ENCODE measurements at places on chromosomes 1 and 21.

DNA sequence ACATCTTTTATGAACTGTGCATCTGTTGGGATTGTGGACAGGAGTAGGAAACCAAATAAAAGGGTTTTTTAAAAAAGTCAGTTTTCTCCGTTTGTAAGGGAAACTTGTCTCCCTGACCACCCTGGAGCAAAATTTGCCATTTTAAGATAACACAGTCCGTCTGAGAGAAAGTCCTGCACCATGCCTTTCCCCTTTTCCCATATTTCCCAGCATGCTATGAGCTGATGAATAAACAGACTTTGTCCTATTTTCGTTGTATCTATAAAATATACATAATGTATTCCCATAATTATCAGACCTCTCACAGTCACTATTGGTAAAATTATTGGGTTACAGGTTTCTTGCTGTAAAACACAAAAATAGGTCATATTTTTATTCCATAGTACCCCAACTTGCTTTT, 1.7 kb upstream of the AKT3 start:
- no peak for DNase-seq

- DNase-seq: no peak
These were observed at the start of gene SLAMF6 for GRCh38 chr1:160522622-160523345. Gene SLAMF6 (minus strand): TSS chr1:160523255. CDS start chr1:160523192, 63 bp downstream.

GRCh38 chr1:243313635-243314536, 58.0 kb downstream of the SDCCAG8 start:
- DNase-seq: no peak

DNA sequence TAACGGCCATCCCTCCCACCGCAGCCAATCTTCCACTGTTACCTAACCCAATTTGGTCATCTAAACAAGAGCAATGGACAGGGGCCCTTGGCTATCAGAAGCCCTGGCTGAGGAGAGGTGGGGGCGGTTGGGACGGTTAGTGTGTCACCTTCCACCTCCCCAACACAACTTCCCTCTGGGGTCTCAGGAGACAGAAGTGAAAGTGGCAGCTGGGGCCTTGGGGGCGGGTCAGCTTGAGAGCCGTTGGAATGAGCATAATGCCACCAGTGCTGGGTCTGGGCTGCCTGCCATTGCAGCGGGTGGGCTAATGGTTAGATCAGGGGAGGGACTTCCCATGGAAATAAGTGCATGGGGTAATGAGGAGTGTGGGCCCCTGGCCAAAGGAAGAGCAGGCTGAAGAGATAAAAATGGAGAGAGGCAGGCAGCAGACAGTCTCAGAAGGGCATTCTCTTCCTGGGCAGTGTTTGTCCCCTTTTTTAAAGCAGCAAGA, 7.9 kb downstream of the MEF2D start:
- no peak for DNase-seq

- no peak for DNase-seq
These were observed 83.4 kb upstream of the FMN2 start for GRCh38 chr1:240008298-240008697.

GRCh38 chr1:226627924-226628611, 79.5 kb downstream of the STUM start:
- no peak for DNase-seq

GRCh38 chr1:24321126-24321525, 2.0 kb downstream of the GRHL3 start:
- no peak for DNase-seq

- DNase-seq: no peak
These were observed 43.8 kb downstream of the RHBG start for GRCh38 chr1:156412653-156413321.

- no peak for DNase-seq
These were observed 13.3 kb downstream of the COL9A2 start for GRCh38 chr1:40303790-40304189.
